H9 (cell line): ENCODE measurements at places on chromosomes 2 and 18. TPM values are rescaled to one million over a fixed set of nuclear protein-coding genes. Genes with fewer than 3 reads are reported as not detected.

Gene VIT
- total RNA-seq, result 0.15 TPM in 1 of 2 replicates, not detected in the other

Gene CACNB4
- total RNA-seq, result 1.4 and 1.5 TPM in 2 replicates

Gene DCTN1
- total RNA-seq, result 136 and 141 TPM in 2 replicates

Gene FAP
- total RNA-seq, result not detected in 2 replicates

Gene ALLC
- total RNA-seq, result not detected in 2 replicates

Gene C2orf92
- 5.4 and 7.3 TPM in 2 replicates for total RNA-seq

Gene SERPINB12
- not detected in 2 replicates for total RNA-seq
